ENCODE measurements at places on chromosomes 3 and 15.

DNA sequence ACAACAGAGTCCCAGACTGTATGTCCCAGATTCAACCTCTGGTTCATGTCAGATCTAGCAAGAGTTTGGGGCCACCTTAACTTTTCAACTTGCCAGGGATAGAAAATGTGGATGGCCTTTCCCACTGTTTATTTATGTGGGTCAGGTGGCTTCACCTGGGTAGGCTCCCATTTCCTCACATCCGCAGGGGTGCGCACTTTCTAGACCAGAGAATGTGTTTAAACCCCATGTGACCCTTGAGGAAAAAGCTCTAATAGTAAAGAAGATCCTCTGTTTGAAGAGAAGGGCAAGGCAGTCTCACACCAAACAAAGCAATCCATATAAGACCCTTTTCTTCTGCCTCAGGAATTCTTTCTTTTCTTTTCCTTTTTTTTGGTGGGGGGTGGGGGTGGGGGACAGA lies 167.2 kb upstream of the TSC22D2 start:
- DNase-seq: no peak

- no peak for DNase-seq
These were observed 46.2 kb downstream of the IGSF11 start for GRCh38 chr3:118988198-118989130.

DNA sequence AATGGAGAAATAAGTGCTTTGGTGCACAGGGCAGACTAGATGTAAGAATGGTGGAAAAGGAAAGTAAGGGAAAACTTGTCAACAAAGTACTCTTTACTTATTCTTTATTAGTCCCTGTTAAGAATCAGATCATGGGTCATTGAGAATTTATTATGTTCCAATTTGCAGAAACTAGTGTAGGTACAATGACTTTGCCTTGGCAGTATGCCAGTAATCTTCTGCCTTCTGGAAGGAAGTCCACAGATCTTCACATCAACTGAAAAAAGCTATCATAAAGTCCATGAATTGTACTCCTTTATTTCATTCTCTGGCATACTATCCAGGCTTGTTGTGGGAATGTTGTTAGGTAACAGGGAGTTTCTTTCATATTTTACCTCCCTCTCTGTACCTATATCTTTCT lies 88.2 kb upstream of the FLNB start:
- DNase-seq: no peak

DNA sequence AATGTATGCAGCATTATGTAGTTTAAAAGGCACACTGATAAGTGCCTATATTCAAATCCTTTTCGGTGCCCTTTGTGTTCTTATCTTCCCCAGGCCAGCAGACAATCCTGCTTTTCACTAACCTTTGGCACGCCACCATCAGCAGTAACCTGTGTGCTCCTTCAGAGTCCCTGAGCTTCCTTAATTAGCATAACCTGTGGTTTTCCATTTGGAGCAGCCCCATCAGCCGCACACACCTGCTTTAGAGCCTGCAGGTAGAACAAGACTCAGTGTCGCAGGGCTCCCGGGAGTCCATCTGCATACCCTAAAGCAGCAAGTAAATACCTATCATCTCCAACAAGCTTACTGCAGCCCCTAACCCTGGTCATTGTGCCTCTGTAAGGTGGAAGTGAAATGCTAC lies 755.1 kb downstream of the ROBO2 start:
- DNase-seq: no peak

DNA sequence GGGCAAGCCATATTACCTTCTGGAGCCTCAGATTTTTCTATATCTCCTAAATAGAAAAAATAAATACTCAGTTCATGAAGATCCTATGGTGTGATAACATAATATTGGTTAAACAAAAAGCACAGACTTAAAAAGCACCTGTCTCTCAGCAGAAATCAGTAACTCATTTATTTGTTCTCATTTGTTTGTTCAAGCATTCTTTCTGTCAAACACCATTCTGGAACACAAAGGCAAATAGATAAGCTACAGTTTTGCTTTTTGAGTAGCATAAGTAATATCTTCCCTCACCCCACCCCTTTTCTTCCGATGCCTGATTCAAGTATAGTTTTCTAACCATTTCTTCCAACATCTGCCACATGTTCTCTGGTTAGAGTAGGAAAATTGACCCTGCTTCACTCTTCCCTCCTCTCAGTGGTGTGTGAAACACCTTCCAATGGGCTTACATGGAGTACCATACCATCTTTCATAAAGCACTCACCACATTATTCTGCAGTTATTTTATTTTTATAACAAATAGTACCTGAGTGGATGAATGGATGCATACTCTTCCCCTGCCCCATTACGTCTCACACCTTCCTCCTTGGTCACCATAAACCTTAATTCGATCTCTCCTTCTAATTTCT lies 8.4 kb upstream of the IL1RAP start:
- no peak for DNase-seq
